ENCODE measurements at places on chromosomes 2 and 18. TPM values are rescaled to one million over a fixed set of nuclear protein-coding genes. Genes with fewer than 3 reads are reported as not detected.

The CFAP65 gene
- not detected for total RNA-seq

The MROH2A gene
- total RNA-seq, result not detected

The CGREF1 gene
- total RNA-seq, result 1.3 TPM

The ICOS gene
- total RNA-seq, result not detected

The IER3IP1 gene
- 11.3 TPM for total RNA-seq

The ADCY3 gene
- total RNA-seq, result 116 TPM

The DSG1 gene
- 0.19 TPM for total RNA-seq

The C18orf54 gene
- 4.6 TPM for total RNA-seq

GRCh38 chr18:25360301-25360899, 8.4 kb upstream of the ZNF521 start:
- no peak for DNase-seq

GRCh38 chr2:208072250-208072892, 47.0 kb upstream of the PLEKHM3 start:
- peak; percentile 31 for DNase-seq

- DNase-seq, result no peak
These were observed 333.7 kb upstream of the SKOR2 start for GRCh38 chr18:47585136-47585535.

- DNase-seq, result no peak
These were observed 229.0 kb downstream of the MREG start for GRCh38 chr2:215784371-215784783.

DNA sequence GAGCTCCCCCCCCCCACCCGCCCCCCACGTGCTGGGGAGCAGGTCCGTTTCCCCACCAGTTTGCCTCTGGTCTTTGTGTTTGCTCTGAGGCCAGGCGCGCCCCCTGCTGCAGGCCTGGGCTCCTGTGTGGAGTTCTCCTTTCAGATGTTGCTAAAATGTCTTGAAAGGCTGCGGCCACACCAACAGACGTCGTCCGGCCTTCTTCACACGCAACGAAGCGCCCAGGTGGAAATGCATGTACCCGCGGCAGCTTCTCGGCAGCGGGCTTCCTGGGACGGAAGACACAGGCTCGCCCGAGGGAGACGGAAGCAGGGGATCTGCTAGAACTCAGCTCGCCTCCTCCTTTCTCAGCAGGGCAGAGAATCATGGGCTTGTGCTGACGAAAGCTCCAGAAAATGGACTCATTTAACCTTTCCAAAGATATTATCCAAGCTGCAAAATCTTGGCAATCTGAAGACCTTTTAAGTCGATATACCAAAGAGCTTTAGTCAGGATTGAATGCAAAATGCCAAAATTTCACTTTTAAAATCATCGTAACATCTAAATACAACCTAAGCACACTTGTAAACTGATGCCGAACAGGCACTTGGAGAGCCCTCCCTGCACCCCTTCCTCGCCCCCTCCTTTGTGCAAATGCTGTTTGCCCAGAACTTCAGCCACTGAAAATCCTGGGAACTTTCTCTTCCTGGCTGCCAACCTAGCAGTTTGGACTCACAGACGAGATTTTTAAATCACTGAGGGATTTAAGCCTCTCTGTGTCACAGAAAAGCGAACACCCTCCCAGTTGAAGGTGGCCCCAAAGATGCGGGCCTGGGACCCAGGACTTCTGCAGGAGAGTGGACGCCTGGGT, 125.5 kb upstream of the ZNF516 start:
- DNase-seq, result peak; percentile 36

DNA sequence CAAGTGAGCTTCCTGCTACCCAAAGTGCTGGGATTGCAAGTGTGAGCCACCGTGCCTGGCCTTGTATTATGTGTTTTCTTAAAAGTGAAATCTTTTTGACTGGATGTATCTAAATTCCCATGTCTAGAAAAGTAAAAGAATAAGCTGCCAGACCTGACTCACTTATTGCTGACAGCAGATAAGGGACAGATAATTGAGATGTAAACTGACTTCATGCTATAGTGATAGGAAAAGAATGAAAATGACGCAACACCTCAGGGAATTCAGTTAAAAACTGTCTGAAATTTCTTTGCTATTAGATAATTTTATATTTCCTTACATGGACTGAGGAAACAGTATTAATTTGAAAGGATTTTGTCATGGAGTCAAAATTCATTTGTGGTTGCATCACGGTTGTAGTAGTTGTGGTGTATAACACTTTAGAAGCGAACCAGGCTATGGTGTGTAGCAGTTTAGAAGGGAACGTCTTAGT, 19.4 kb downstream of the TTC27 start:
- DNase-seq, result no peak

DNA sequence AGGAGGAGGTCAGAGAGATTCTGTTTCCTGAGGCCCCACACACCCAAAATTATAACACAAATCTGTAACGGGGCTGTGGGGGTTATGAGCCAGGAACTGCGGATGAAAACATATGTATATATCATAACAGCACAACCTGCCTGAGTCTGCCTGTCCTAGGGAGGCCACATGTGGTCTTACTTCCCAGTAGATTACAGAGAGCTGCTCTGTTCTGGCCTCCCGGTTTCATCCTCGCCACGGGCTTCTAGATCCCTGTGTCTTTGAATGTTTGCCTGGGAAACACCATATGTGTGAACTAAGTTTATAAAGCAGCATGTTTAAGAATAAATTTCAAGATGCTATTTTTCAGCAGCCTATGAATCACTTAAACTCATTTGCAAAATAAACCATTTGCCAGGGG, 124.0 kb downstream of the TMEM200C start:
- DNase-seq, result no peak

- no peak for DNase-seq
These were observed 74.6 kb downstream of the CCDC88A start for GRCh38 chr2:55345064-55345463.

DNA sequence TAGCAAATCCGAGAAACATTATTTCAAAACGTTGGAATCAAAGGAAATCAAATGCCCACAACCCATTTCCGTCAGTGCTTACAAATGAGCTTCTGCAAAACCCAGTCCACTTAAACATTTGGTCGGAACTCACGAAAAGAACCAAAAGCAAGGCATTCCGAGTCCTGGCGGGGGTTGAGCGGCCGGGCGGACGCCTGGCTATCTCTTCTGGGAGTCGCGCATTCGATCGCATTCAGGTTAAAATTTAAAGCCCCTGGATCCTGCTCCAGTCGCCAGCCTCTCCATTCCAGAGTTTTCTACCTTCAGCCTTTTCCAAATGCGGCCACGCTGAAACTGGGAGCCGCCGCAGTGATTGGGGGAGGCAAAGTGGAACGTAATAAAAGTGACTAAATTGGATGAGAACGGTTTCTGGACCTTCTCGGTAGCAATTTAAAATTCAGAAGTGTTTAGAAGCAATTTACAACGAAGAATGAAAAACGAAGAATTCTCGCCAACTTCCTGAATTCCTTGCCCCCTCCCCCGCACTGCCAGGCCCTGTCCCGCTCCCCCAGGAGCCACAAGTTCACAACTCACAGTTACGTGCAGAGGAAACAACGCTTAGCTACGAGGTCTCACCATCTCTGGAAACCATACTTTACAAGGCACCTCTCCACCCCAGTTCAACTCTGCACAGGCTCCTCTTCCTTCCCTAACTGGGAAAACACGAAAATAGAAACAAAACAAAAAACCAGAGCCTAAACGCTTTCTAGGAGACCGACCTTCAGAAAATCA, 1.7 kb upstream of the GATA6 start:
- DNase-seq, result no peak

- no peak for DNase-seq
These were observed 82.1 kb downstream of the BIN1 start for GRCh38 chr2:127024769-127025358.

GRCh38 chr2:208049006-208049405, 23.7 kb upstream of the PLEKHM3 start:
- no peak for DNase-seq

- DNase-seq, result no peak
These were observed 168.5 kb downstream of the TPGS2 start for GRCh38 chr18:36660311-36660710.

GRCh38 chr18:30969670-30970170, 72.8 kb downstream of the DSC3 start:
- DNase-seq, result no peak

DNA sequence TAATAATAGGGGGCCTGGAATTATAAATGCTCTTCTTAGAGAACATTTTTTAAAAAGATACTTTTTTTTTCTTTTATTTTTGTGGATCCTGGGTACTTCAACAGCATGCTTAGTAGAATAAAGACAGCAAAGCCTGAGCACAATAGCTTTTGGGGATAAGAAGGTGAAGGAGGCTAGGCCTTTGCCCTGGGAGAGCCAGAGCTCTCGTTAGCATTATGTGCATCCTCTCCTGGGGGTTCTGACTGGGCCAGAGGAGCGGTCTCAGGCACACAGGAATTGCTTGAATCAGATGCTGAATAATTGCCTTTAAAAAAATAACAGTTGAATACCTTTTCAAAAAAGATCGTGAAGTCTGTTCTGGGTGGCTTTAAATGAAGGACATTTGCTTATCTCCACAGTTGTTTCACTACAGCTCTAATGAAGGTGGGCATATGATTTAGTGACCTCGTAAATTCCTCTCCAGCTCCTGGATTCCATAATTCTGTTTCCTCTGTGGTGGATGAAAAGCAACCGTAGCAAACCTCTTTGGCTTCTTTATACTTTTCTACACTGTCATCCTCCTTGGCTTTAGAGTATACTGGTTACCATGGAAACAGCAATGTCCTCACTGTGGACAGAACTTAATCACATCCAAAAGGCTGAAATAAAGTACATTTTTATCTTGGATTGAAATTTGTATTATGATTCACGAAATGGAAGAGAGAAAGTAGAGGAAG, 133.8 kb downstream of the MAIP1 start:
- no peak for DNase-seq

DNA sequence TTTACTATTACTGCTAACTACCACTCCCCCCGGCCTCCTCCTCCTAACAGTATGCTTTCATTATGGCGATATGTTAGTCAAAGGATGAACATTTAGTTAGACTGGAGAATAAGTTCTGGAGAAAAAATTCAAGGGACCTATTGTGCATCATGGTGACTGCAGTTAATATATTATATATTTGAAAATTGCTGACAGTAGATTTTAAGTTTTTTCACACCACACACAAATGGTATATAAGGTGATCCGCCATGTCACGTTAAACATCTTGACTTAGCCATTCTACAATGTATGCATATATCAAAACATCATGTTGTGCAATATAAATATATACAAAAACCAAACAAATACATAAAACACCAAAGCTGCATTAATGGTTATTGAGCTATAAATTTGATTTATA, 873.7 kb downstream of the CNTNAP5 start:
- no peak for DNase-seq

- DNase-seq, result no peak
These were observed 10.6 kb upstream of the ATG16L1 start for GRCh38 chr2:233240897-233241296.

DNA sequence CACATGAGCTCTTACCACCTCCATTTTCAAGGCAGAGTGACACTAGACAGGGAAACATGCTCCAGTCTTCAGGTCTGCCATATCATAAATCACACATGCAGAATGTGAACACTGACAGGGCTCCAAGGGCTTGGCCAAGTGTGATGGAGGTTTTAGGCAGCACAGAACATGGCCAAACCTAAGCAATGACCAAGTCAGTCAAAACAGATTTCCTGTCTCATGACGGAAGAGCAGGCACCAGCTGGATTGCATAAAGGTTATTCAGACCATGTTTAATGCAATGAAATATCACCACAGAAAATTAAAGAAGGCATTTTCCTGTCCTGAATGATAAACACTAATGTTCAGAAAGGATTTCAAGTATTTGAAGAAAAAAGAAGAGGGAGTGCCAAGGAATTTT, 72.5 kb downstream of the SUMO1 start:
- DNase-seq, result no peak

DNA sequence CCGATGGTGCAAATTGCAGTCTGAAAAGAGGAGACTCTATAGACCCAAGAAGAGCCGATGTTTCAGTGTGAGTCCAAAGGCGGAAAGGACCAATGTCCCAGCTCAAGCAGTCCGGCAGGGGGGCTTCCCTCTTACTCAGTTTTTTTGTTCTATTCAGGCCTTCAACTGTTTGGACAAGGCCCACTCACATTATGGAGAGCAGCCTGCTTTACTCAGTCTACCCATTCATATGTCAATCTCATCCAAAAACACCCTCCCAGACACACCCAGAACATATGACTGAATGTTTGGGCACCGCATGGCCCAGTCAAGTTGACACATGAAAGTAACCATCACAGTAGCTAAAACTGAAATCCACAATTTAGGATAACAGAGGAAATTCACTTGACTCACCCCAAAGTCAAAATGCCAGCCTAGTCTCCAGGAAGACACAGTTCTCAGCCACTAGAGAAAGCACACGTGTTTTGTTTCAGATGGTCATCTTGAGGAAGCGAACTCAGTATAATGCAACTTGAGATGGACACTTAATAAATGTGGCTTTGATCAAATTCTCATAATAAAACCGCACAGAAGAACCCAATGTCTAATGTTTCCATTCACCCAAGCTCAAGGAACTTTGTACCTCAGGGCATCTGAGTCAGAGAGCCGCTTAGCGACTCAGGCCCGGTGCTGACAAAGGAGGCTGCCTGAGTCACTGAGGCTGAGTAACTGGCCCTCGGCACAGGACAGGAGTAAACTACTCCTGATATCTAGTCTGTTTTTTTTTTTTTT, 2.4 kb downstream of the FHL2 start:
- DNase-seq, result peak; percentile 43

DNA sequence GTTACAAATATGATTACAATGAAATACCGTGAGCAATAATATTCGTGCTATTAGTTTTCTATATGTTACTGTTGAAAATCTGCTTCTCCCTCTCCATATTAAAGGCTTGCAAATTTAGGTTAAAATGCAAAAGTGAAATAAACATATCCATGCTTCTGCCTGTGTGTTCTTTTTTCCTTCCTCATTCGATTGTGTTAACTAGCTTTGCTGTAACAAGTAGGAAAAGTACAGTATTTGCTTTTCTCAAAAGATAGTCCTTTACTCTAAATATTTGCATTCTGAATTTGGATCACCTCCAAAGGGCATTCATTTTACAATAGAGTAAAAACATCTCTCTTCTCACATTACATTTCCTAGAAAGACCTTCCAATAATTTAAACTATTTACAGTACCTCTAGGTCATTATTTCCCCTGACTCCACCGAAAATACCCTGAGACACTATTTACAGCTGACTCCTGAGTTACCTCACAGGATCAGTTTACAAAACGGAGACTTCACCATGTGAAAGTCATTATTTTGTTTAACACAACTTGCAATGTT, 835.0 kb upstream of the FANCL start:
- no peak for DNase-seq

DNA sequence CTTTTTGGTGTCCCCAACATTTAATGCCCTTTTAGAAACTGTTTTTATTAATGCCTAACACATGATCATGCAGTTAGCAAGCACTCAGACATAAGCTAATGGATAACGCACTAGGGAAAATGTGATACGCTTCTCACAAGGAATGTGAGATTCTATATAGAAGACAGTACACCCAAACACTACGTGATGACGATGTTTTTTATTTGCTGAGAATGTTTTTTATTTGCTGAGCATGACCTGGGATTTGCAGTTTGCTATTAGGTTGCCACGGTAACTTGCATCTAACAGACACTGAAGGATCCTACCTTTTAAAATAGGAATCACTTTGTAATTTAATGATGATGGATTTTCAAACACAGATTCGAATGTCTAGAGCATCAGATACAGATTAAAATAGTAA, 4.9 kb downstream of the SMC6 start:
- no peak for DNase-seq

Data from omental fat pad (tissue), 4 donors.